ENCODE measurements at places on chromosomes 16 and 17.

DNA sequence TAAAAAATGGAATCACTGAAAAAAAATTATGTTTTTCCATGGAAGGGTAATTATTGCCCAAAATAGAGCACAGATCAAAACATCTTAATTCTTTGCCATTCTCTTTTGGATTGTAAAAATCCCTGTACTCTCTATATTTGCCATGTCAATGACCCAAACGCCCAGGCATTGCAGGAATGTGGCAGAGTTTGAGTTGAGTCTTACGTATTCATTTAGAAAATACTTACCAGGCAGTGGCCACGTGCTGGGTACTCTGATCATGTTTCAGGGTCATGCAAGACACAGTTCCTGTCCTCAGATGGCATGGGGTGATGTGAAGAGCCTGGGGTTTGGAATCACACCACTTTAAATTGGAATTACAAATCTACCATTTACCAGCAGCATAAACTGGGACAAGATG is 267.7 kb downstream of the ABCC12 start:
- DNase-seq: no peak

DNA sequence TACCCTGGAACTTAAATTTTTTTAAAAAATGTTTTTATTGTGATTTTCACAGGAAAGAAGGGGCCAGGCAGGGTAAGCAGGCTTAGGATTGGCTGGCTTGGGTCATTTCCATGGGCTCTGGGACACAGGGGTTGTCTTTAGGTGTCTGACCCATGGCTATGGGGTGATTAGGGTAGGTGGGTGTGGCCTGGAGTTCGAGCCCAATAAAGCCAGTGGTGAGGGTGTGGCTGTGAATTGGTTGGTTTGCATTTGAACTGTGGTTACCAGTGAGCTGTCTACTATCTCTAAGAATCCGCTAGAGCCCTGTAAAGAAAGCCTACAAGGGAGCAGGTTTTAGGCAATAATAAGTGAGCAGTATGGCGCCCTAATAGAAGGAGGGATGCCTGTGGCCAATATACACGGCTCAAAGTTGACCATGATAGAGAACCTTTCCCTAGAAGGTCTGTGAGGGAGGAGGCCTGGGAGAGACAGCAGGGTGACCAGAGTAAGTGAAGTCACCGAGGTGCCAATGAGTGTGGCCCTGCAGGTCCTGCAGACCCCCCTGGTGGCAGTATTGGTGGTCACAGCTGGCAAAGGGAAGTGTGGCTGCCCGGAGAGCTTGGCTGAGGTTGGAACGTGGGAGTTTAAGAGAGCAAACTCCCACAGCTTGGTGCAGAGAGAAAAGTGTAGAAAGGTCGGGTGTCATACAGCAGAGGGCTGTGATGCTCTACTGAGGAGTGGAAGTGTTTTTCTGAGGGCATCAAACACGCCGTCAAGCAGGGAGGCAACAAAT is 454.0 kb downstream of the WWOX start:
- no peak for DNase-seq

- DNase-seq: no peak
Measured at GRCh38 chr16:21996923-21997696, 3.8 kb downstream of the PDZD9 start.

- DNase-seq: no peak
Measured at GRCh38 chr16:64380751-64381150, 741.1 kb downstream of the CDH11 start.

DNA sequence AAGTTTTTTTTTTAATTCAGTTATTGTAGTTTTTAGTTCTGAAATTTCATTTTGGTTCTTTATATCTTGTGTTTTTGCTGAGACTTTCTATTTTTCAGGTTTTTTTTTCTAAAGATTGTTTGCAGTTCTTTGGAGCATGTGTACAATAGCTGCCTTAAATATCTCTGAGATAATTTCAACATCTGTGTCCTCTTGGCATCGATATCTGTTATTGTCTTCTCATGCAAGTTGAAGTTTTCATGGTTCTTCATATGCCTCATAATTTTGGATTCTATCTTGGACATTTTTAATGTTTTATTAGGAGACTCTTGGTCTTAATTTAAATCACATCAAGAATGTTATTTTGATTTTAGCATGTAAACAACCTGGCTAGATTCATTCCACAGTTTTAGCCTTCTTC is 22.8 kb downstream of the COX11 start:
- DNase-seq: no peak

- peak; percentile 89 for DNase-seq
Measured at GRCh38 chr17:40316571-40317344, 7.8 kb downstream of the RARA start.

Measured in left hindlimb (tissue), 1 donor.